ENCODE measurements at places on chromosomes 12 and 14.

- no peak for DNase-seq
Measured at GRCh38 chr14:34629344-34629656, 648 bp downstream of the SNX6 start.

- no peak for DNase-seq
Measured at GRCh38 chr14:26394150-26394810, 203.6 kb downstream of the NOVA1 start.

DNA sequence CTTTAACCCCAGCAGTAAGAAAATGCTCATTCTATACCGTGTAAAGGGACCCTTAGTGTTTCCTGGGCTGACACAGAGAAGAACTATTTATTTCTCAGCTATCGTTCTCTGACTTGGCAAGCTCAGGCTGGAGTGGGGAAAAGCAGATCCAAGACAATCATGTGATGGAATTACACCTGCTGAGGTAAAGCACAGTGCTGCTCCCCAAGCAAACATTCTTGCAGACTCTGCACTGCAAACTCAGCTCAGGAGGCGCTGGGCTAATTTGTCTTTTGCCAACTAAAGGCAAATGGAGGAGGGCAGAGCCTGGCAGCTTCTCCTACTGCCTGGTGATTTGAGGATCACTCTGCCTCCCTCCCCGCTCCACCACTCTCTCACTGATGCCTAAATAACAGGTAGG, 57.8 kb upstream of the FUT8 start:
- DNase-seq = no peak

DNA sequence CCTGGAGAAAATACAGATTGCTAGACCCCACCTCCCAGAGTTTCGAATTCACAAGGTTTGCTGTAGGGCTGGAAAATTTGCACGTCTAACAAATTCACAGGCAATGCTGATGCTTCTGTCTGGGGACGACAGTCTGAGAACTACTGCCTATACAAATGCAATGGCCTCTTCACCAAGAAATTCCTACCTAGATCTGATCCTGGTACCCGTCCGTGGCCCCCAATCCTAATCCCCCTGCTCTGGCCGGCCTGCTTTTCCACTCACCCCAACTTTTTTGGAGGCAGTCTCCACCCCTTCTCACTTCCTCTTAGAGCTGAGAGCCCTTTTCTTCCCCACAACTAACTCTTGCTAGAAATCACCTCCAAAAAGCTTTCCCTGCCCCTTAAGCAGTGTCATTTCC, 3.1 kb upstream of the SSH1 start:
- DNase-seq = no peak

GRCh38 chr14:56338674-56339073, 220.5 kb downstream of the PELI2 start:
- DNase-seq = no peak

DNA sequence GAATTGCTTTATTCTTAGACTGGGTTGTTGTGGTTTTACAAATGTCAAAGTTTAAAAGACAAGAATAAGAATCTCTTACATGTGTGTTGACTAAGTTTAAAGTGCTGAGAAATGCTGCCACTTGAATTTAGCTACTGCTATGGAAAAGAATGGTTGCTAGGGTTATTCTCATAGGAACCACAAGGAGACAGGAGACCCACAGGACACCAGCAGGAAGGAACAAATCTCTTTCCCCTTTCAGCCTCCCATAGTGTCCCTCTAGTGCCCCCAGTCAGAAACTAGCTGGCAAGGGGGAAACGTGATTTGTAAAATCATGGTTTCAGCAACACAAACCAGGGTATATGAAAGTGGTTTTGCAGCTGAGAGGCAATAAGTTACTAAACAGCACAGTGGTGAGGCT, 102.7 kb downstream of the ST8SIA1 start:
- no peak for DNase-seq

GRCh38 chr12:29581631-29582030, 84.1 kb upstream of the OVCH1 start:
- no peak for DNase-seq

DNA sequence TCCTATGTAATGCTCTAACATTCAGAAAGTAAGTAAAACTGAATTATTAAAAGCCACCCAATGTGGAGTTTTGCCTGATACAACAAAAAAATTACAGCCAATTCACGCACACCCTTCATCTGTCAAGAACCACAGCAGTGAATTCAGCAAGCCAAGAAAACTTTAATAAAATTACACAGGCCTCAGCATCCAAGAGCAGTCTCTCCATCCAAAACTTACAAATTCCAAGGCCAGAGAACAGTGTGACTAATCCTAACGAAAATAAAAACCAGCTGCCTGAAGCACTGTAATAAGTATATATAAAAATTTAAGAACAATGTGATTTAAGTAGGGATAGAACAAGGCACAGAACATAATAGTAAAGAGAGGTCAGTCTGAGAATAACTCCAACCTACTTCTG, 54.2 kb downstream of the SIX6 start:
- DNase-seq = no peak

DNA sequence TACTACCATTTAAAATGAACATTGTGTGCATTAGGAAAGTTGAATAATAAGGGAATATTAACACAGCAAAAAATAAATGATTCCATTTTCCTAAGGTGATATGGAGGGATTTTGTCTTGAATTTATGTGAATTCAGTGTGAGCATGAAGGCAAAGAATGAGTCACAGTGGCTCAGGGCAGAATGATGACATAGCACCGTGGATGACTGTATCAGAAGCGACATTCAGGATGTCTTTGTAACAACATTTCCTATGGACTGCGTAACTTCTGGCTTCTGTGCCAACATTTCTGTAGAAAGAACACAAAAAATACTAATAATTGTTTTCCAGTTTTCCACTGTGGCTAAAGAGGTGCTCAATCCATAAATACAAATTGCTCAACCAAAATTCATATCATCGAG, 54.6 kb downstream of the TTC8 start:
- DNase-seq = no peak

- DNase-seq = no peak
Measured at GRCh38 chr12:103751171-103751570, 89.9 kb downstream of the NT5DC3 start.

- no peak for DNase-seq
Measured at GRCh38 chr12:23753628-23754365, 195.7 kb downstream of the SOX5 start.

DNA sequence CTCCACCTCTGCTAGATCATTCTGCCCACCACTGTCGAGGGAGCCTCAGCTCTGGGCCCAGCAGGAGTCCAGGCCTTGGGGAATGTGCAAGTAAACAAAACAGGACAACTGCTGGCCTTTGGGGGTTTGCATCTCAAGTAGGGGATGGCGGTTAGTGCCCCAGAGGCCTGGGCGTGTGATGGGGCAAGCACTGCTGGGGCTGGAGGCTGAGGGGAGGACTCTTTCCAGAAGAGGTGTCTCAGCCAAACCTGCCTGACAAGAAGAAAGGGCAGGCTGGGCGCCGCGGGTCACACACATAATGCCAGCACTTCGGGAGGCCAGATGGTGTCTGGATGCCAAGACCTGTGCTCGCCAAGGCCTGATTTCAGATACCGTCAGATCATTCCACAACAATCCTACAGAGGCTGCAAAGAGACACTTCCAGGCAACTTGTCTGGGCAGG, 8.6 kb upstream of the ALDH2 start:
- DNase-seq = no peak

DNA sequence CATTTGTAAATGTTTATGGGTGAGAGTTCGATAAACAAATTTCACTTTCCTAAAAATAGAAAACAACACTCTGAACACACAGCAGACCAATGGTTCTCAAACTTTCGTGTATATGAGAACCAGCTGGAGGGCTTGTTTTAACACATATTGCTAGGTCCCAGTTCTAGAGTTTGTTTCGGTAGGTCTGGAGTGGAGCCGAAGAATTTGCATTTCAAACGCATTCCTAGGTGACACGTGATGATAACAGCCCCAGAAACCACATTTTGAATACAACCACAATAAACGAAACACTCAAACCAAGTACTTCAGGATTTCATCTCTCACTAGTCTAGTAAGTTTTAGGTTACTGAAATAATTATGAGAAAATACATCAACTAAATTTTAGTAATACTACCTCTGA, 17.1 kb downstream of the SEC23A start:
- no peak for DNase-seq

DNA sequence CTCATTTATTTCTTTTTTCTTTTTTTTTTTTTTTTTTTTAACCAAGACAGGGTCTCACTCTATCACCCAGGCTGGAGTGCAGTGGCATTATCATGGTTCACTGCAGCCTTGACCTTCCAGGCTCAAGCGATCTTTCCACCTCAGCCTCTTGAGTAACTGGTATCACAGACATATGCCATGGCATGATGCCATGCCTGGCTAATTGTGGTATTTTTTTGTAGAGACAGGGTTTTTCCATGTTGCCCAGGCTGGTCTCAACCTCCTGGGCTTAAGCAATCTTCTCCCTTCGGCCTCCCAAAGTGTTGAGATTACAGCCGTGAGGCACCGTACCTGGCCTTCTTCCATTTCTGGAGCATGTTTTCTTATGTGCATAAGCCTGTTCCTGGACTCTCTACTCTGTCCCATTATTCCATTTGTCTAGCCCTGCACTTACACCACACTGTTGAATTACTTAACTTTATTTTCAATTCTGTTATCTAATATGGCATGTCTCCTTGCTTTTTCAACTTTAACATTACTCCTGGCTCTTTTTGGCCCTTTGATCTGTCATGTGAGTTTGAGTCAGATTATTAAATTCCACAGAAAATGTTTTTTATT, 47.9 kb upstream of the PTGDR start:
- no peak for DNase-seq

DNA sequence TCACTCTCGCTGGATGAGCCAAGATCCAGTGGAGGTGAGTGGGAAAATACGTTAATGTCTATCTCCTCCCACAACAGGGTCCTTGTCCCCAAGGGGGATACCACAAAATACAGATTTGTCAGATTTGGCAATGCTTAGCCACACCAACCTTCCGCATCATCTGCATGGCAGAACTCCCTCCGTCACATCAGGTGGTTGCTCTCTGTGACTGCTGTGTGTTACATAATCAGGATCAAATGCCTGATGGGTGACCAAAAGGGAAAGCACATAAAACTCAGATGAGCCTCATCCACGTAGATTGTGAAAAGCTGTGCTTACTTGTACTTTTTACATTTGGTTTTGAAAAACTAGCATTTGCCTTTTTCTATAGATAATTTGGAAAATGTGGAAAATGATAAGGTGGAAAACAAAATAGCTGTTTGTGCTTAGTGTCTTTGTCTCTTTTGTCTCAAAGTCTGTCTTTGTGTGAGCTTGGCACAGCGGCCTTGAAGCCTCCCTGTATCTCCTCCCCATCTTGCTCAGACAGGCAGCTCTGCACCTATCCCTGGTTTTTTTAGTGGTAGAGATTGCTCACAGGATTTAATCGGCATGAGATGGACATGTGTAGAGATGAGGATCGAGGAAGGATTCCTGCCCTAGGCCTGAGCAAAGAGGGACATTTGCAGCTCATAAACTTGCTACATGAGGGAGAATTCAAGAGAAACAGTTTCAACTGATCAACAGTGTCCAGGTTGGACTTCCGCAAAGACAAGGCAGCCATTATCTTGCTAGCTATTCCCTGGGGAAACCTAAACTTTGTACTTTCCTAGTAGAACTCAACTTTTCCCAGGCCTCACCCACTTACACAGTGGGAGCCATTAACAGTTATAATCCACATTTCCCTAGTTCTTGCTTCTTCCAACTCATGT, 3.6 kb upstream of the FGF6 start:
- DNase-seq = no peak

DNA sequence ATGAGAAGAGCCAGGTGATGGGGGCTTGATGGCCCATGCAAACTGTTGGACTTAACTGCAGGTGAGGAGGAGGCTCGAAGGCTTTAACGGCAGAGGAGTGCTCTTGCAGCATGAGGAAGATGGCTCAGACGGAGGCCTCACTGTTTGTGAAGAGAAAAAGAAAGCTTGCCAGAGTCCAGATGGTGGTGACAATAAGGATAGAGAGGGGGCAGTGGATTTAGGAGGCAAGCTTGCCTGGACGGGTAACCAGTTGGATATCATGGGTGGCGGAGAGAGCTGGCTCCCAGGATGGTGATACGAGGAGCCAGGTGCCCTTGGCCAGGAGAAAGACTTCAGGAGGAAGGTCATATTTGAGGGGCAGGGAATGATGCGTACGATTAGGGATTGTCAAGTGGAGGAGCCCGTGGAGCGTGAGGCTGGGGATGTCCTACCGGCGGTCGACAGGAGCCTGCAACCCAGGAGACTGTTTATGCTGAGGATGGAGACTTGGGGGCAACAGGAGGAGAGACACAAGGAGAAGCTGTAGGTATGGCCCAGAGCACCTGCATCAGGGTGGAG, 71.8 kb downstream of the CACNA1C start:
- DNase-seq = no peak

DNA sequence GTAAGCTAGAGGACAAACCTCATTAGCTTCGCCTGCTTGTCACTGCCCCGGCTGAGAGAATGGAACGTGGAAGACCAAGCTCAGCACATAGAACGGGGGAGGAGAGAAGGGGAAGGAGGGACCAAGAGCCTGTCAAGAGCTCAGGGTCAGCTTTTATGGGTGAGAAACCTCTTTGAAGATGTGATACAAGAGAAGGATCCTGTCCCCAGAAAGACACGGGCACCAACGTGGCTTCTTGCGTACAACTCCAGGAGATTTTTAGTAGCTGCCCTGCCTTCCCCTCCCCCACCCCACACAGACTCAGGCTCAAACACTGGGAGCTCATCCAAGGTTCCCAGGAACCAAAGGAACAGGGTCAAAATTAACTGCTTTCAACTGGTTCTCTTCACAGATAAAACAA, 34.7 kb downstream of the APPL2 start:
- no peak for DNase-seq

DNA sequence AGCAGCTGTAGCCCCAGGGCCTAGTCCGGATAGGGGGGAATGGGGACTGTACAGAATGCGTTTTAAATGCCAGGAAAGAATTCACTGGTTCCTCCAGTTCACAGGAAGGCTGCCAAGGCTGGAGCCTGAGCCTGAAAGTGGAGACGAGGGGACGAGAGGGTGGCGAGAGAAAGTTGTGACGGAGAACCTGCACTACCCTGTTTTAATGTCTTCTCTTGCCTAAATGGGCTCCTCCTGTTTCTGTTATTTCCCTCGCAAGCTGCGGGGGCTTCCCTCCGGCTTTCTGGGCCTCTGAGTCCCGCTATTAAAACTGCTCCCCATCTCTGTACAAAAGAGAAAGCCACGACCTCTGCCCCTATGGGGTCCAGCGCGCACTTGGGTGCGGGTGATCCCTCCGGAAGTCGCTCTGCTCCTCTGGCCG, 4.5 kb downstream of the C1QL4 start:
- no peak for DNase-seq

DNA sequence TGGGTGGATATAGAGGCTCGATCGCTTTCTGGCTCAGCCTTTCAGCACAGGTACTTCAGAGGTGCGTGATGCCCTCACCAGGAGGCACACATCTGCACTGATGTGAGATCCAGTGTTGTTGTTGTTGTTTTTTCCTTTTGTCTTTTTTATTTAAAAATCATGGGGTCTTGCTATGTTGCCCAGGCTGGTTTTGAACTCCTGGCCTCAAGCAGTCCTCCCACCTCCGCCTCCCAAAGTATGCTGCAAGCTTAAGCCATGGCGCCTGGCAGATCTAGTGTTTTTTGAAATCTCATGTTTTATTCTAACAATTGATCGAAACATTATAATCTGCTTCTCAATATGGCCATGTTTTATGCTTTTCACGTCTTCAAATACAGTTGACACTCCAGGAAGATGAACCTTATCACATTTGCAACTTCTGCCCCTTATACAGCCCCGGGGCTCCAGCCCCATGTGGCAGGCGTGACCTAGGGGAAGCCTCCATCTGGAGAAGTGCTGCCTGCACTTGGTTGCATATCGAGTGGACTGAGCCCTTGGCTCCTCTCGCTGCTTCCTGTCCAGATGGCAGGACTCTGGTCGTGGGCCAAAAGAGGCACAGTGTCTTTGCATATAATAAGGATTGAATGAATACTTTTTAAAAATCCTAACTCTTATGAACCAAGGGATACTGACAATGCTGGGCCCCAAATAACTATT, 71.7 kb downstream of the TRAF3 start:
- DNase-seq = no peak

Measured in CD4-positive, alpha-beta T cell treated with Interleukin-12 subunit alpha and Interleukin-12 subunit beta, for 1 hour (primary cell).